ENCODE measurements at places on chromosomes 3 and 15.

DNA sequence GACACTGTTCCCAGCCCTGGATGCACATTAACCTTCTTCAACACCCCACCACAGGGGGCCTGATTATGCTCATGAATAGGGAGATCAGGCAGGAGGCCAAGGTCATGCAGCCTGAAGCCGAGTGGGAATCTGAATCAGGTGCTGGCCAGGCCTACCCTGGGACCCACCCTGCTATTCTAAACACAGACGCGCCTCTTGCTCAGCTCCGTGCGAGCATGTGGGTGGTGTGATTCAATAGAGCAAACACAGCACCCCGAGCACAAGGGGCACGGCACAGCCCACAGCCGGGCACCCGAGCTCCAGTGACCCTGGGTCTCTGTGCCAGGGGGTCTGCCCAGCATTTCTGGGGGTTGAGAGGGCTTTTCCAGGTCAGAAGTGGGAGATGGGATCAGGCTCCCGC is 24.6 kb upstream of the GRIP2 start:
- DNase-seq, result no peak

DNA sequence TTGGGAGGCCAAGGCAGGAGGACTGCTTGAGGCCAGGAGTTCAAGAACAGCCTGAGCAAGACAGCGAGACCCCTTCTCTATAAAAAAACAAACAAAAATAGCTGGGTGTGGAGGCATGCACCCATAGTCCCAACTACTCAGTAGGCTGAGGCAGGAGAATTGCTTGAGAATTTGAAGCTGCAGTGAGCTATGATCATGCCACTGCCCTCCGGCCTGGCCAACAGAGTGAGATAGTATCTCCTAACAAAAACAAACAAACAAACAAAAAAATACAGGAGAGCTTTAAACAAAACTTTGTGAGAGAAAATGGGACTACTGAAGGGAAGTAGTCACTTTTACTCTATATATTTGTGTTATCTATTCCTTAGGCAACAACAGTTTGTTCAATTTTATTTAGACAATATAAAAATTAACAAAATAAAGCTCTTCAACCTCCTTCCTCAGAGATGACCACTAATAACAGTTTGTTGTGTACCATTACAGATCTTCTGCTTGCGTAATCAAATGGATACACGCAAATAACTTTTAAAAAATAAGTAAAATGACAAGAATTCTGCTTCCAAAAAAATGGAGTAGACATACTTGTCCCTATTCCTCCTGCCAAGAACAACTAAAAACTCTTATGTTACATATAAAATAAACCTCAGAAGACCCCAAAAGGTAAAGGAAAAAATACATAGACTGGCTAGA is 17.4 kb downstream of the PHC3 start:
- no peak for DNase-seq

- no peak for DNase-seq
Observed at GRCh38 chr3:117666325-117666724, 956.7 kb downstream of the TUSC7 start.

DNA sequence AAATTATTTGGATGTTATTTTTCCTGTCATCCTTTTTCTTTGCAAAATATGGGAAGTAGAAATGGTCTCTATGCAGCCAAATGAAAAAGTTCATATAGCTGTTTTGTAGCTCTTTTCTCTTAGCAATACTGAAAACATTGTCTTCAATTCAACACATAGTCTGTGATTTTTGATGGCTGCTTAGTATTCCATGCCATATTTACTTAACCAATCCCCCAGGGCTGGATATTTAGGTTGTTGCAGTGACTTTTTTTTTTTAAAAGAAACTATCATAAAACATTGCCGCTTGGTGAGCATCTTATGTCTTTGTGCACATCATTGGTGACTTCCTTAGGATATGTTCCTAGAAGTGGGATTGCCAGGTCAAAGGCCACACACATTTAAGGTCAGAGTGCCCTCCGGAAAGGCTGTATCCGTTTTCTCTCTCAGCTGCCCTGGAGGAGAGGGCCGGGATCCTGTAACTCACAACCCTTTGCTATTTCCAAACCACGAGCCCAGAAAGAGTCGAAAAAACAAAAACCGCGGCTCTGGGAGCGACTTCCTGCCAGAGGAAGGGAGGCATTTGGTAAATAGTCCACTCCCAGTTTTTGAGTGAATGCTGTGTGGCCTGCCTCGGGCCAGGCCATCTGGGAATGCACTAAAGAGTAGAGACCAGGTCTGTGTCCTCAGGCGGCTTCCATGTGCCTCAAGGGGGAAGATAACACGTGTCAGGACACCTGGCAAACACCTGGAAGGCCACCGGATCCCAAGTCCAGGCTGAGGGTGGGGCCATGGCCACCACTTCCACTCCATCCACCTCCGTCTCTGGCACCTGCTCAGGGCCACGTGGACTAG is 41.9 kb downstream of the SMAD6 start:
- no peak for DNase-seq

DNA sequence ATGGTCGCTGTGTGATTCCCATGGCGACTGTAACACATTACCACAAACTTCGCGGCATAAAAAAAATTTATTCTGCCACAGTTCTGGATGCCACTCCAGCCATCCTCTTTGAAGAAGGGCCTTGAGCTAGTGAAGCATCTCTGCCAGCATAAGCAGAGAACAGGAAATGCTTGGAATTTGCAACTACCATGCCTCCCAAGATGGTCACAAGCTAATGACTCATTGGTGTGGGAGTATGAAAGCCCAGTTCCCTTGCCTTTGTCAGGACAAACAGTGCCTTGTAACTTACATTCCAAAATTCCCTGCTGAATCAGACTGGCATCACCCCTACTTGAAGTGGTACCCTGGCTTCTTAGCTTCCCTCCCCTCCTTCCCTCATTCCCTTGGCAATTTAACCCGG is 129.7 kb downstream of the PROS1 start:
- DNase-seq, result no peak

DNA sequence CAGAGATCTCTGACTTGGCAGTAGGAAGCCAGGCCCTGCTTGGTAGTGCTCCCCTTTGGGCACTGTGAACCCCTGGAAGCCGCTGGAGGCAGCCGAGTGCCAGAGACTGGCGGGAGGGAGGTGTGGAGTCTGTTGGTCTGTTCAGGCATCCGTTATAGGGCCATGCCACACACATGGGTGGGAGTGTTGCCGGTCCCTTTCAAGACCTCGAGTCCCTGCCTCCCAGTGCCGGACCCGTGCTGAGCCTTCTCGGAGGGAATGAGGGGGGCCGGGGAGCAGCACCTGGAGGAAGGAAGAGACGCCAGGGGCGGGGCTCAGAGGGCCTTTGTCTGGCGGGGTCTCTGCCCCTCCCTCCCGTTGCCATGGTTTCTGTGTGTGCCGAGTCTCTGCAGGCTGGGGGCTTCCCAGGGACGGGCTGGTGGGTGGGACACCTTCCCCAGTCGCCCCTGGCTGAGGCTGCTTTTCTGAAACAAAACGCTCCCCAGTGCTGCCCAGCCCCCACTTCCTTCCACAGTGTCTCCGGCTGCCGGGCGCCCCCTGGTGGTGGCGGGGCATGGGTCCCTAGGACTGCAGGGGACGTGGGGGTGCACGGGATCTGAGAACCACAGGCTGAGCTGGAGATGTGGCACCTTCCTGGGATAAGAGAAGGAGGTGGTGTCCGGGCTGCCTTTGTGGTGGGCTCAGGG is 10.0 kb downstream of the GNAI2 start:
- DNase-seq, result peak; percentile 48

DNA sequence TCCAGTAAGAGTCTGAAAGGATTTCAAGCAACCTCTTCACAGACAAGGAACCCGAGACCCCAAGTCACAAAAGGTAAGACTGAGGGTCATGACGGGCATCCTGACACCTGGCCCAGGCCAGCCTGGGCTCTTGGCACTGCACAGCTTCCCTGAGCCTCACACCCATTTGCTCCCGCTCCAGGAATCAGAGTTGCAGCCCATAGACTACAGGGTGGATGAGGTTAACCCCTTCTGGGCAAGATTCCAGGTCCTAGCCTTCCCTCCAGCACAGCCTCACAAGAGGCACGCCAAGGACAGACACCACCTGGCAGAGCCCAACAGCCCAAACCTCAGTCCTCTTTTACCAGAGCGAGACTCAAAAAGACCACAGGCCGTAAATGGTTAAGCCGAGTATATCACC is 36.2 kb downstream of the RBPMS2 start:
- DNase-seq, result no peak

DNA sequence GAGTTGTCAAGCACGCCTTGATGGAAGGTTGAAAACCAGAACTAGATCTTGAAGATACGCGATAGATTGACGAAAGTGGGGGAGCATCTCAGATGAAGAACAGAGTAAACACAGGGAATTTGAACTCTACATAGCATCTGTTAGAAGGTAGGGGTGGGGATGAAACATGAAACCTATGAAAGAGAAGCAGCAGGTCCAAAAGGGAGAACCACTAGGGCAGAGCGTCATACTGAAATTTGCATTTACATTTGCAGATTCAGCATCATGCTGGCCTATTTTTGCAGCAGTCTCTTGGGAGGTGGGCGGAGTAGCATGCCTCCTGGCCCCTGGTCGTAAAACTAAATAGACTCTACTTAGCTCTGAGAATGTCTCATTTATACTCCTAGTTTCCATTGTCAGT is 46.1 kb upstream of the RASGRP1 start:
- no peak for DNase-seq

GRCh38 chr15:76529911-76530310 is 193.3 kb downstream of the ISL2 start:
- no peak for DNase-seq

GRCh38 chr3:107643038-107643883 is 120.5 kb downstream of the BBX start:
- DNase-seq, result no peak

GRCh38 chr3:66504850-66505641 is 4.2 kb upstream of the LRIG1 start:
- no peak for DNase-seq

GRCh38 chr15:60982249-60982910 is 246.7 kb downstream of the RORA start:
- DNase-seq, result no peak

- no peak for DNase-seq
Observed at GRCh38 chr3:111746772-111747171, 112.3 kb upstream of the PHLDB2 start.

DNA sequence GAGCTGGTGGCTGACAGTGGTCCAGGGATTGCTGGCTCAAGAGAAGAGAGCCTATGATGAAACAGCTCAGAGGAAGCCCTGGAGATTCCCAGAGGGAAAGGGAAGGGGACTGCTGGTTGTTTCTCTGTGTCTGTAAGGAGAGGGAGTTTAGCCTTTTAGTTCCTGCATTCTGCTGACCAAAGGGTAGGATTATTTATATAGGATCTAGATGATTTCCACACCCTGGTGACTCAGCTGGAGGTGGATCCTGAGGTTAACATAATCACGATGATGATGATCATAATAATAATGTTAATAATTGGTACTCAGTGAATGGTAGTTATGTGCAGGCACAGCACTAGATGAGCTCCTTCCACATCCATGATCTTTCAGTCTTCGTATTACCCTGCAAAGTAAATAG is 144.9 kb downstream of the EPHB1 start:
- no peak for DNase-seq

DNA sequence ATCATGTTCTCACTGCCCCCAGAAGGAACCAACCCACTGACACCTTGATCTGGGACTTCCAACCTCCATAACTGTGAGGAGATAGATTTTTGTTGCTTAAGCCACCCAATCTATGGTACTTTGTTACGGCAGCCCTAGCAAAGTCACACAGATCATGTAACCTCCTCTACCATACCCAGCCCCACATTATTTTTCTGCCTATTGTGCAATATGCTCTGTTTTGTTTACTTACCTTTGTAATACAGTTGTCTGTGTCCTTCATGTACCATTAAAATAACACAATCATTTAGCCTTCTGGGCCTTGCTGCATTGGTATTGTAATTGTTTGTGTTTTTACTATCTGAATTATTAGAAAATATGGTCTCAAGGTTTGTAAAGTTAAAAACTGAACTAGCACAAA is 16.1 kb downstream of the NDN start:
- no peak for DNase-seq

- DNase-seq, result no peak
Observed at GRCh38 chr3:156908398-156908797, 82.2 kb downstream of the LEKR1 start.

GRCh38 chr3:149657321-149657925 is 402 bp downstream of the WWTR1 start:
- no peak for DNase-seq

GRCh38 chr15:74340150-74340549 is 27.3 kb downstream of the CYP11A1 start:
- DNase-seq, result no peak

DNA sequence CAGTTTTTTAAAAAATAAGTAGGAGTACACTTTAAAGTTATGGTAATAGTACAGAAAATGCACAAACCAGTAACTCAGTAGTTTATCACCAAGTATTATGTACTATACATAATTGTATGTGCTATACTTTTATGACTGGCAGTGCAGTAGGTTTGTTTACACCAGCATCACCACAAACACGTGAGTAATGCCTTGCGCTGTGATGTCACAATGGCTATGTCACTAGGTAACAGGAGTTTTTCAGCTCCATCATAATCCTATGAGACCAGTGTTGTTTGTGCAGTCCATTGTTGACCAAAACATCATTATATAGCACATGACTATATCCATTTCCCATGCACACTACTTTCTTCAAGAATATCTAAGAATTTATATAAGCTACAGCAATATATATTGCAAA is 68.4 kb upstream of the TSPAN3 start:
- no peak for DNase-seq

GRCh38 chr3:189500299-189500698 is 130.9 kb upstream of the TP63 start:
- no peak for DNase-seq

- DNase-seq, result no peak
Observed at GRCh38 chr15:65632780-65633375, 11.1 kb downstream of the SLC24A1 start.

- DNase-seq, result no peak
Observed at GRCh38 chr3:42593635-42594034, 3.0 kb downstream of the SS18L2 start.

DNA sequence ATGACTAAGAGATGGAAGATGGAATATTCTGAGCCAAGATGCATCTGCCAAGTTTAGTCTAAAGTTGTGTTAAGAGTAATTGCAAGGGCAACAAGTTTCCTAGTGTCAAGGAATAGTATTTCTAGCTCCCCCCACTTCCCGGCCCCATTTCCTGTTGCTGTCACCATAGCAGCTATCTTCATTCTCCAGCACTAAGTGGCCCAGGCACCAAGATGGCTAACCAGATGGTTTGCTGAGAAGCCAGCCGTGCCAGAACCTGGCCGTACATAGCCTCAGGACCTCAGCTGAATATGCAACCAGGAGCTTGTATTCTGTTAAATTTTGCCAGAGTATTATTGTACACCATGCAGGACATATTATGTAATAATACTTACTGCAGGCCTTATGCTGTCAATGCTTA is 108.8 kb upstream of the UMPS start:
- no peak for DNase-seq

DNA sequence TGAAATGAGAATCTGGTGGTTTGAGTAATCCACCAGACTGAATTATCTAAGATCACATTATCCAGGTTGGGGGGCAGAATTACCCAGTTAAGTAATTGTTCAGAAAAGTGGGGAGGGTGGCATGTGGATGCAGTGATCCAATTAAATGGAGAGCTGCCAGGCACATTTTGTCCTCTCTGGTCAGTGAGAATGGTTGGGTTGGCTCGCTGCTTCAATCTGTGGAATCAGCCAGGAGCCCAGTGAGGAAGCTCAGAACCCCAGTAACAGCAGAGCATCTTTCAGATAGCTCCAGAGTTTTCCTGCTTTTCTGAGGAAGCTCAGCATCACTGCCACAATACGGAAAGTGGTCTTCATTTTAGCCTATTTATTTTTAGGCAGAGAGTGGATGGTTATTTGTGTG is 6.4 kb upstream of the EXOG start:
- no peak for DNase-seq

GRCh38 chr3:49410846-49411534 is 786 bp downstream of the RHOA start:
- DNase-seq, result no peak
